Brain pericyte (primary cell): ENCODE measurements at places on chromosomes 11 and 22.

- DNase-seq = no peak
Observed at GRCh38 chr22:38947321-38948140, 9.9 kb upstream of the APOBEC3A start.

GRCh38 chr11:84541731-84542340 is 1085.3 kb downstream of the DLG2 start:
- DNase-seq = no peak

DNA sequence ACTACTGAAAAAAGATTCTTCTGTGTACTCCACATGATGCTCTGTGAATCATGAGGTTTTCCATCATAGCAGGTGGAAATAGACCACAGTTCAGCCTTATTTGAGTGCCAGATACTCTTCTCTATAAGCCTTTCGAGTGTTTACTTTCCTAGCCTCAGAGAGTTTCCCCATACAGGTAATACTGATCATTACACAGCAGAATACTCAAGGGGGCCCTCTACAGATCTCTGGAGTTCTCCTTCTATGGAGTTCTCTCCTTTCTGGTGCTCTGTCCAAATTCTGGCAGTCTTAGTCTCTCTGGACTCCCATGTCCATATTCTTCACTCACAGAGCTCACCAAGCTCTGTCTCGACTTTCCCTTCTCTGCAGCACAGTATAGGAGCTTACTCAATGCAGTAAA is 175.7 kb upstream of the CARD18 start:
- no peak for DNase-seq

DNA sequence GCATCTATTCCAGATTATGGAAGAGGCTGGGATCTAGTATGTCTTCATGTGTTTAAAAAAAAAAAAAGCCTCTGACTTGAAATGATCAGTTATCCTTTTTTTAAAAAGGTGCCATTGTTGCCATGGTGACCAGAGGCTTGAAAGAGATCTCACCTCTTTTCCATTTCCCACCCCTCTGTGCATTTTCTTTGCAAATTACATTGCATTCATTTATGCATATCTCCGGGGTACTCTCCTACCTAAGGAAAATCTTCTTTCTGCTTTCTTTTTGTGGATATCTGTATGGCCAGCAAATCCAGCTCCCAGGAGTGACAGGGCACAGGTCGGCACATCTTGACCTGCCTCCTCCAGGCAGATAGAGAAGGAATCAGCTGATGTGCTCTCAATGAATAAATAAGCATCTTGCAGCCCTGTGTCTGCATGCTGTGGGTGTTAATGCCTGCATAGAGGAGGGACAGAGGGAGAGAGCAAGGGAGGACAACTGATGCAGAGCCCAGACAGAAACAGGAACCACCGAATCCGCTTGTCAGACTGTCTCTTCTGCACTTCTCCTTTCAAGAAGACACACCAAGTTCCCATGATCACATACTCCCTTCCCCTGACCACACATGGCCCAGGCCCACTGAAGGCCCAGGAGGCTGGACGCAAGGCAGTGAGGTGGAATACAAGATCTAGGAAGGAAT is 50.9 kb downstream of the CWC15 start:
- no peak for DNase-seq
